ENCODE measurements at places on chromosomes 6 and 20.

DNA sequence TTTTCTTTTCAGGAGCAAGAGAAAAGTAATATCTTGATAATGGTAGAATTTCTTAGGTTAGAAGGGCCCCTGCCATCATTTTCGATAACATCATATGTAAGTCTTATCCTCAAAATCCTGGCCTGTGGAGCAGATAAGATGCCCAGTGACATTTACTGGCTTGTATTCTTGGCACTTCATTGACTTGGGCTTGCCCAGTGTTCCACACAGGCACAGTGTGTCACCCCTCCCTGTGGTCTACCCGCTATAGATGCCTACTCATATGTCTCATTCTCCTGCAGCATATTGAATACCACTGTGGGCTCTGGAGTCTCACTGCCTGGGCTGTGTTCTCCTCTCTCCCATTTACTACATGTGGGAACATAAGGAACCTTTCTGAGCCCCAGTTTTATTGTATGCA lies 105.0 kb downstream of the GRM1 start:
- DNase-seq, result no peak

GRCh38 chr20:5675103-5676091 lies 74.8 kb upstream of the SHLD1 start:
- DNase-seq, result no peak

- no peak for DNase-seq
Observed at GRCh38 chr20:17457588-17458190, 73.5 kb downstream of the BFSP1 start.

GRCh38 chr20:63079971-63080370 lies 73.2 kb upstream of the BHLHE23 start:
- no peak for DNase-seq

DNA sequence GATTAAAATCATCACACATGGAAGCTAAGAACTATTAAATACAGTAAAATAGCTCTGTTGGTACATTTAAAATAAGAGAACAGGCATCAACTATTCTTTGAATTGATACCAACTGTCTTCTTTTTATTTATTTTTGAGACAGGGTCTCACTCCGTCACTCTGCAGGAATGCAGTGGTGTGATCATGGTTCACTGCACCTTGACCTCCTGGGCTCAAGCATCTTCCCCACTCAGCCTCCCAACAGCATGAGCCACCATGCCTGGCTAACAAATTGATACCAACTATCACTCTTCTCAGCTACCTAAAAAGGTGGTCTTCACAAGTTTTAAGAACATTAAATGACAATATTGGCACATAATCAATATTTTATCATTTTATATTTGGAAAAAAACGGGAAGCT lies 7.8 kb upstream of the PNISR start:
- no peak for DNase-seq

DNA sequence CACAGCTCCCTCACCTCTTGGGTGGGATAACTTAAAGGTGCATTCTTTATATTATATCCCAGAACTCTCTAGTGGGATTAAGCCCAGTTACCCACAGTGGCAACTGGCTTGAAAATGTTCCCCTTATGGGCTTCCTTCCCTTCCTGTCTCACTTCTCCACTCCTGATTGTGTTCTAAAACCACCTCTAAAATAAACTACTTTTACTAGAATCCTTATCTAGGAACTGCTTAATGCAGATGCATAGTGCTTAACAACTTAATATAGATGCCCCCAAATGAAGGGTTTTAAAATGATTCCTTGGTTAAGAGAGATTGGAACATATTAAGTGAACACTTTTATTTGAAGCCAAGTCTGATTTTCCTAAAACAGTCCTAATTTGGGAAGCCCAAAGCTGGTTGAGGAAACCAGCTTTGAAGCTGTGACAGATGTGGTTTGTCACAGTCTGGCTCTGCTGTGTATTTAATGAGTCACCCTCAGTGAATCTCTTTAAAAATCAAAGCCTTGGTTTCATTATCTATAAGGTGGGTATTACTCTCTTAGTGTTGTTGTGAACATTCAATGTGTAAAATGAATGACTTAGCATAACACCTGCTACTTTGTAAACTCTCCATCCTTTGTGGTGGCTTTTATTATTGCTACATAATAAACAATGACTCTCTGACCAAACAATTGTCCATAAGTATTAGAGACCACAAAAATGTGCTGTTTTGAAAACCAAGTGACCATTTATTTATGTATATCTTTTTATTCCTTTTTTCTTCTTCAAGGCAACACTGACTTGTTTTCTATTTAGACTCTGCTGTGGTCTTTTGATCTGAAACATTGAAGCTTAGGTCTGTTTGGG lies 24.4 kb downstream of the PLCB1 start:
- no peak for DNase-seq

DNA sequence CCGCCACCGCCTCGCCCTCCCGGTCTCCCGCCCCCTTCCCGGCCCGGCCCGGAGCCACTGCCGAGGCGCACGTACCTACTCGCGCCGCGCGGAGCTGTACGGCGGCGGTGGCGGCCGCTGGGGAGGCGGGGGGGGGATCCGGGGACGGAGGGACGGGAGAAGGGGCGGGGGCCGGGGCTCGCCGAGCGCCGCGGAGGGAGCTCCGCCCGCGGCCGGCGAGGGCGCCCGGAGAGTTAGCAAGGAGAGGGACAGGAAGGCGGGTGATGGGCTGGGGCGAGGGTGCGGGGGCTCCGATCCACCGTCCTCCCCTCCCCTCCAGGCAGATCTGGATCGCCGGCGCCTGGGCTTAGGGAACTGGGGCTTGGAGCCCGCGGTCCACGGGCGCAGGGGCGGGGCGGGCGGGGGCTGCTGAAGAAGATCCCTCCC lies 548 bp upstream of the TMEM74B start:
- DNase-seq, result no peak

- DNase-seq, result no peak
Observed at GRCh38 chr6:154874773-154875592, 120.1 kb upstream of the TIAM2 start.

DNA sequence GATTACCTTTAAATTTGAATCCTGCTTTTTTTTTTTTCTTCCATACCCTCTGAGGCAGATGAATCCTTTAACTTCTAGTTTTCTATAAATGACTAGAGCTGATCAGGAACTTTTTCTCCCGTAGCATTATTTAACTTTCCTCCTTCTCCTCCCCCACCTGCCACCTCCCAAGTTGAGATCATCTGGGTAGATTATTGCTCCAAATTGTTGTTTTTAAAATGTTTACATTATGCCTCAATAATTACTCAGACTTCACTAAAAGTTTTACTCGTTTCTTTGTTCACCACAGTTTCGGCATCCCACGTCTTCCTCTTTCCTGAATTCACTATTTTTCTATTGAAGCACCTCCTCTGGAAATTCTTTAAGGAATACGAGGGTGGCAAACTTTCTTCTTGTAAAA lies 16.6 kb upstream of the SCUBE3 start:
- DNase-seq, result no peak

DNA sequence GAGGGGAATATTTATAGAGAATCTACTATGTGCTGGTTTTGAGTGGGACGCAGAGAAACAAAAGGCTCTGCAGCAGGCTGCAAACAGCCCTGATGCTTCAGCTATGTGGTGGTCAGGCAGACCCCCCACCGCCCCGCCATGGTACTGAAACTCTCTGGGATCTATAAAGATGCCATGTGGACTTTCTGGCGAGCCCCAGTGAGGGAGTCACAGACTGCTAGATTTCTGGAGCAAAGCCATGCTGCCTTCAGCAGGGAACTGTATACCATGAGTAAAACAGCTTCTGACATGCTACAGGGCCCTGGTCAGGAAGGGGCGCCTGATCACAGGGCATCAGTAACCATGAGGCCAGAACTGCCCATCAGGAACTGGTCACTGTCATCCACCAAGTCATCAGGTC lies 19.2 kb upstream of the BPIFB1 start:
- no peak for DNase-seq

GRCh38 chr6:17721671-17722070 lies 14.9 kb upstream of the NUP153 start:
- DNase-seq, result no peak

DNA sequence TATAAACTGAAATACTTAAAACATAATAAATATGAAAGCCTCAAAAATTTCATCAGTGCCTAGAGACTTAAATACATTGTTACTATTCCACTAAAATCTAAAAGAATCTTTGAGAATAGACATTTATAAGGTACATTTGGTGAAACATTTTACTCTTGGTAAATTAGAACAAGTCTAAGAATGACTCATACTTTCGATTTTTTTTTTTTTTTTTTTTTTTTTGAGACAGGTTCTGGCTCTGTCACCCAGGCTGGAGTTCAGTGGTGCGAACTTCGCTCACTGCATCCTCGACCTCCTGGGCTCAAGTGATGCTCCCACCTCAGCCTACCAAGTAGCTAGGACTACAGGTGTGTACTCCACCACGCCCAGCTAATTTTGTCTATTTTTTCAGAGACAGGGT lies 6.4 kb downstream of the FUCA2 start:
- DNase-seq, result no peak

DNA sequence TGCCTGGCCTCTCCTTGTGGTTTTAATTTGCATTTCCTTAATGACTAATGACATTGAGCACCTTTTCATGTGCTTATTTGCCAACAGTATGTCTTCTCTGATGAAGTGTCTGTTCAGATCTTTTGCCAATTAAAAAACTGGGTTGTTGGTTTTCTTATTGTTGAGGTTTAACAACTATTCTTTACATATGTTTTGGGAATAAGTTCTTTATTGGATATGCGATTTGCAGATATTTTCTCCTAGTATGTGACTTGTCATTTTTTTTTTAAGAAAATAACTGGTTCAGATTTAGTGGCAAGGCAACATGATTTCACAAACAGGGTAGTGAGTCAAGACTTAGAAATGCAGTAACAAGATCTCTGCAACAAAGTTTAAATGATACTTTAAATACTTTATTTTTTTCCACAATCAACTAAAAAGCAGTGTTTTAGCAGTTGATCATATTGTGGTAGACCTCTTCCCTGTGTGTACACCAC lies 67.8 kb downstream of the TIAM2 start:
- DNase-seq, result no peak
